ENCODE measurements at places on chromosomes 4 and X. TPM values are rescaled to one million over a fixed set of nuclear protein-coding genes. Genes with fewer than 3 reads are reported as not detected.

The TLR10 gene
- 2.0 TPM for total RNA-seq

DNA sequence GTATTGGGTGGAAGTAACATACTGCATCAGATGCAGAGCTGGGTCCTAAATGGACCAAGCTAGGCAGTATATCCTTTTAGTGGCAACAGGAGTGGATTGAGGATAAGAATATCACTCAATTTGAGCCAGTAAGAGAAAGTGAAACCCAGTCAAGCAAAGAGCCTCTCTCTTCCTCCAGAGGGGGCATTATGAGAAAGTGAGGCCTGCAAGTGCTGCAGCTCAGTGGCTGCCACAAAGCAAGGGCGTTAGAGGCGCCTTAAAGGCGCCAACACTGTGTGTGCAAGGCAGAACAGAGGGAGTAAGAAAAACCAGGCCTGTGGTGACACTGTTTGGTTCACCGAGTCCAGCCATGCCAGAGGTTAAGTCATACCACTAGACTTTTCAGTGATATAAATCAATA lies 17.5 kb downstream of the STX18 start:
- no peak overlapping the region for H3K4me3 ChIP-seq
- no peak overlapping the region for H3K27ac ChIP-seq
- no peaks in the 10 kb centered on the region for H3K36me3 ChIP-seq
- no peaks in the 10 kb centered on the region for H3K27me3 ChIP-seq
- no peak for DNase-seq

GRCh38 chr4:80266253-80266901 lies at the start of gene FGF5:
Gene FGF5 (plus strand): TSS chr4:80266664. CDS start chr4:80266825, 161 bp downstream.
- H3K27ac ChIP-seq = no peak within 1 kb of the TSS
- H3K36me3 ChIP-seq = no peaks in the 10 kb centered on the region
- H3K4me1 ChIP-seq = peaks cover 9% of the 10 kb centered on the region
- peak; percentile 81 for DNase-seq

DNA sequence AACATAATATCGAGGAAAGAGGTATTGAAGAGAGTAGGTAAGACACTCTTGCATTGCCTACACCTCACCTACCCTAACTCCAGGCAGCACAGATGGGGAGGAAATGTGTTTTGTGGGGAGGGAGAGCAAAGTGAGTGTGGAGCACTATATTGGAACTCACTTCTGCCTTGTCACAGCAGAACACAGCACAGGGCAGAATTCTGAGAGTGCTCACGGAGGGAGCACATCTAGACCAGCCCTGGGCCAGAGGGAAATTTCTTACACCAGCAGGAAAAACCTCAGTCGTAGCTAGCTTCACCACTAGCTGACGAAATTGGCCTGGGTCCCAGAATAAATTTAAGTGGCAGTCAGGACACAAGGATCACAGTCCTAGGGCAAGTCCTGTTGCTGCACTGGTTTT lies 517.3 kb downstream of the TMA16 start:
- H3K27ac ChIP-seq = no peak overlapping the region
- no peak overlapping the region for H3K4me3 ChIP-seq
- H3K4me1 ChIP-seq = no peaks in the 10 kb centered on the region
- no peaks in the 10 kb centered on the region for H3K27me3 ChIP-seq
- no peaks in the 10 kb centered on the region for H3K36me3 ChIP-seq

The NHS gene
- 28.9 TPM for total RNA-seq

GRCh38 chrX:49247916-49248811 lies 12.9 kb downstream of the CCDC22 start:
- peaks cover 4% of the 10 kb centered on the region for H3K36me3 ChIP-seq
- no peak overlapping the region for H3K27ac ChIP-seq
- H3K27me3 ChIP-seq = no peaks in the 10 kb centered on the region
- H3K4me3 ChIP-seq = no peak overlapping the region
- no peak for DNase-seq

The CD38 gene
- 8.9 TPM for total RNA-seq

DNA sequence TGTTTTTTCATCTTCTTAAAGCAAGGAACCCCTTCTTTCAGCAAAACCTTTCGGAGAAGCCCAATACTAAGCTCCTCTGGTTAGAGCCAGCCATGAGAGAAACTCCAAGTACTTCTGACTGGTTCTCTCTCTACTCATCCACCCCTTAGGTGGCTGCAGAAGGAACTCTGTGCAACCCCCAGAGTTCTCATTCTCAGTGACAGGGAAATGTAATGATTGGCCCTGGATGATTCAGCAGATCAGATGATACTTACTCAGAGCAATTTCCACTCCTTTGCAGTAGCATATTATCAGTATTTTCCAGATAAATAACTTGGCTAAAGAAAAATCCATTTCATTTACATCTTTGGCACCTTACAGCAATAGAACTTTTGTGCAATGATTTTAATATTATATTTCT lies 3.2 kb downstream of the SPP1 start:
- H3K27ac ChIP-seq = peak overlapping the region; percentile 23
- H3K36me3 ChIP-seq = peaks cover 7% of the 10 kb centered on the region
- H3K4me1 ChIP-seq = no peaks in the 10 kb centered on the region
- no peak for DNase-seq
- peaks cover 5% of the 10 kb centered on the region for H3K27me3 ChIP-seq

- no peaks in the 10 kb centered on the region for H3K4me1 ChIP-seq
- no peak overlapping the region for H3K27ac ChIP-seq
- H3K27me3 ChIP-seq = peaks cover 36% of the 10 kb centered on the region
- peak; percentile 24 for DNase-seq
- H3K36me3 ChIP-seq = no peaks in the 10 kb centered on the region
Observed at GRCh38 chrX:100408713-100409609, 1.1 kb downstream of the PCDH19 start.

The PROM1 gene
- total RNA-seq = 276 TPM

DNA sequence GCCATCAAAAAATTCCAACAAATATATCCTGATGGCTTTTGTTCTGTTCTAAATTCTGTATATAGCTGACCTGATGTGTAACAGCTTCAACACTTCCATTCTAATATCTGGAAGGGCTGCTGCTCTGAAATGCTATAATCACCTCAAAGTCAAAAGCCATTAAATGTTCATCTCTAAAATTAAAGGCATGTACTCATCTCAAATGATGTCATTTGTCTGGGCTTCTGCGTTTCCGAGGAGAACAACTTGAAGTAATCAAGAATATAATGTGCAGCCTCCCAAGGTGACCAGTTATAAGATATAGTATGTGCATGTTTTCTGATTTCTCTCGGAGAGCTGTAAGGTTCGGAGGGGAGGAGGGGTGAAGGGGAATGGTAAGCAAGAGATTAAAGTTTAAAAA lies 237.6 kb downstream of the SCFD2 start:
- no peak for DNase-seq
- H3K4me3 ChIP-seq = no peak overlapping the region
- H3K36me3 ChIP-seq = no peaks in the 10 kb centered on the region
- no peak overlapping the region for H3K27ac ChIP-seq
- H3K4me1 ChIP-seq = no peaks in the 10 kb centered on the region

DNA sequence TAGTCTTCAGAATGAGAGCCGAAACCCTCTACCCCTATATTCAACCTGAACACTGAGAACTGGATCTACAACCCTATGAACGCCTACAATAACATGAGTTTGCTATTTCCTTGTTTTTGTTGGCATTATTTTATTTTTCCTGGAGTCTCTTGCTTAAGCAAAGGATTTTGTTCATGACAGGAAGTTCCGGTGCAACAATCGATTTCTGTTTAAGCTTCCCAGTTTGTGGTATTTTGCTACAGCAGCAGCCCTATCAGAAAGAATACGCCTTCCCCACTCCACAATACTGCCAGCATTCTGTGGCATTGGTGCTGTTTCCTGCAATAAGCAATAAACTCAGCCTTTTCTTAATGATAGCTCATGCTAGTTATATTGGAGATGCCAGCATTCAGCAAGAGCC lies 60.9 kb downstream of the NPY5R start:
- no peak for DNase-seq
- H3K4me1 ChIP-seq = no peaks in the 10 kb centered on the region
- H3K27me3 ChIP-seq = no peaks in the 10 kb centered on the region
- peak overlapping the region; percentile 42 for H3K4me3 ChIP-seq

All from kidney (tissue), 22 donors.